ENCODE measurements at places on chromosomes 7 and 10. TPM values are rescaled to one million over a fixed set of nuclear protein-coding genes. Genes with fewer than 3 reads are reported as not detected.

- no peak for DNase-seq
Observed at GRCh38 chr10:1368842-1369171, 312.6 kb downstream of the WDR37 start.

- DNase-seq = no peak
Observed at GRCh38 chr7:29285444-29285793, 90.8 kb downstream of the CHN2 start.

PIK3AP1 gene
- 1.4 TPM for total RNA-seq

SPDYE2 gene
- total RNA-seq = not detected

Measured in psoas muscle (tissue), 8 donors.